ENCODE measurements at places on chromosomes 5 and 9.
A peak's percentile ranks its signal among the peaks of the same experiment; 100 is the strongest.

DNA sequence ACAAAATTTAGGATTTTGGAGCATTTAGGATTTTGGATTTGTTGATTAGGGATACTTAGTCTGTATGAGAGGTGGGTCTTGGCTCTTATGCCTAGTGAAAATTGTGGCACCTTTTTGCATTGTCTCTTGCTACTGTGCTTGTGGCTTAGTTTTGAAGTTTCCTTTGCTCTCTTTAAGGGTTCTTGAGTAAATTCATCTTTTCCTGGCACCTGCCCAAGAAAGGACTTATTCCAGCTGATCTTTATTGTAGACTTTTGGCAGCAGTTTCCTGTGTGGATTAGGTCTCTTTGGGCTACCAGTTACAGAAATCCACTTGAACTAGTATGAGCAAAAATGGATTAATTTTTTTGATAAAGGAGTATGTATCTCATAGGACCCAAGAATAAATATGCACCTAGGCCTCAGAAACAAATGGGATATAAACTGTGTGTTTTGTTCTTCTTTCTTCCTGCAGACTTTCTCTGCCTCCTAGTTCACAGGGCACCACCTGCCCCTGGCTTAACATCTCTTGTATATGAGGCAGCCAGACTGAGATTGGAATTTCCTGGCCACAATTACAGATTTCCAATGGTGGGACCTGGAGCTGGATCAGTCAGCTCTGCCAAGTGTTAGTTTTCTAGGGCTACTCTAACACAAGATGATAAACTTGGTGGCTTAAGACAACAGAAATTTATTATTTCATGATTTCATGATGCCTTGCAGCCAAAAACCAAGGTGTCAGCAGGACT is 44.6 kb downstream of the FOCAD start:
- DNase-seq = no peak

- DNase-seq = no peak
Measured at GRCh38 chr9:83444110-83444509, 94.1 kb downstream of the FRMD3 start.

GRCh38 chr5:139407517-139407916 is 3.6 kb upstream of the SPATA24 start:
- DNase-seq = no peak

DNA sequence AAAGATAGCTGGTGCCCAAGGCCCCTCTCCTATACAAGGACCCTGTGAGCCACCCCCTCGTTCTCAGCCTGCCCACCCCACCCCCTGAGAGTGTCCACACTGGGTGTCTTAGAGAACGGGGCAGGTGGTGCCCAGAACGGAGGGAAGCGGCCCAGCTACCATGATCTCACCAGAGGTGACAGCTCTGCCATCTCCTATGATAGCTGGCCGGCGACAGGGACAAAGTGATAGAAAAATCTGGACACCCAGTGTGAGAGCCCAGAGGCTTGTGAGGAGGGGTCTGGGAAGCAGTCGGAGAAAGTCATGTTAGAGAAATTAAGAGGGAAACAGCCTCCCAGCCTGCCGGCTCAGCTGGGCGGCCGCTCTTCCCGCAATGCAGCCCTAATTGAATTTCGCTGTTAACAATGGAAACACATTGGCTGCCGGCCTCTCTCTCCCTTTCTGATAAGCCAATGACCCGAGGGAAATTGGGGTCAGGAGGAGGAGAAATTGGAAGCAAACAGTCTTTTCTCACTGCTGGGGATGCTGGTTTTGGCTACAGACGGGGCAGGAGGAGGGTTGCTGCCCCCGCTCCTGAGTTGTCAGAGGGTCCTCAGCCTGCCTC is 32.3 kb downstream of the HK3 start:
- DNase-seq = no peak

- DNase-seq = no peak
Measured at GRCh38 chr5:80935811-80936385, 24.3 kb upstream of the RASGRF2 start.

DNA sequence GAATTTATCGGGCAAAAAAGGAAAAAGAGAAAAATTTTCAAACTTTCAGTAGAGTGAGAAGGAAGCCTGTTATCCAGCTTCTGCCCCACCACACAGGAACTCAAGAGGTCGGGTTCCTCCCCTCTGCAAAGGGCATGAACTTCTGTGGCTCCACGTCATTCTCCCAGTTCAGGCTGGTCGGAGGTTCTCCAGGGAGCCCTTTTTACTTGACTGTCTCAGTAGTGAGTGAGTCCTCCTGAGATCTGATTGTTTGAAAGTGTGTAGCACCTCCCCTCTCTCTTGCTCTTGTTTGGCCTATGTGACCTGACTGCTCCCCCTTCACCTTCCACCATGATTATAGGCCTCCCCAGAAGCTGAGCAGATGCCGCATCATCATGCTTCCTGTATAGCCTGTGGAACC is 9.7 kb downstream of the SPINK1 start:
- no peak for DNase-seq

- DNase-seq = no peak
Measured at GRCh38 chr9:3662671-3663070, 136.9 kb upstream of the RFX3 start.

- no peak for DNase-seq
Measured at GRCh38 chr9:4849369-4849768, 56.6 kb downstream of the RCL1 start.

GRCh38 chr9:27726244-27727081 is 153.2 kb upstream of the C9orf72 start:
- peak; percentile 8 for DNase-seq

DNA sequence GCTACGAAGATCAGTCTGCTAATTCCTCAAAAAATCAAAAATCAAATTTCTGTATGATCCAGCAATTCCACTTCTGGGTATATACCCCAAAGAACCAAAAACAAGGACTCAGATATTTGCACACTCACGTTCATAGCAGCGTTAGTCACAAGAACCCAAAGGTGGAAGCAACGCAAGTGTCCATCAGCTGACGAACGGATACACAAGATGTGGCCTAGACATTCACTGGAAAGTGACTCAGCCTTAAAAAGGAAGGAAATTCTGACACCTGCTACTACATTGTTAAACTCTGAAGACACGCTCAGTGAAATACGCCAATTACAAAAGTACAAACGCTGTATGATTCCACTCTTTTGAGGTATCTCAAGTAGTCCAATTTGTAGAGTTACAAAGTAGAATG is 93.3 kb downstream of the OTULIN start:
- no peak for DNase-seq

DNA sequence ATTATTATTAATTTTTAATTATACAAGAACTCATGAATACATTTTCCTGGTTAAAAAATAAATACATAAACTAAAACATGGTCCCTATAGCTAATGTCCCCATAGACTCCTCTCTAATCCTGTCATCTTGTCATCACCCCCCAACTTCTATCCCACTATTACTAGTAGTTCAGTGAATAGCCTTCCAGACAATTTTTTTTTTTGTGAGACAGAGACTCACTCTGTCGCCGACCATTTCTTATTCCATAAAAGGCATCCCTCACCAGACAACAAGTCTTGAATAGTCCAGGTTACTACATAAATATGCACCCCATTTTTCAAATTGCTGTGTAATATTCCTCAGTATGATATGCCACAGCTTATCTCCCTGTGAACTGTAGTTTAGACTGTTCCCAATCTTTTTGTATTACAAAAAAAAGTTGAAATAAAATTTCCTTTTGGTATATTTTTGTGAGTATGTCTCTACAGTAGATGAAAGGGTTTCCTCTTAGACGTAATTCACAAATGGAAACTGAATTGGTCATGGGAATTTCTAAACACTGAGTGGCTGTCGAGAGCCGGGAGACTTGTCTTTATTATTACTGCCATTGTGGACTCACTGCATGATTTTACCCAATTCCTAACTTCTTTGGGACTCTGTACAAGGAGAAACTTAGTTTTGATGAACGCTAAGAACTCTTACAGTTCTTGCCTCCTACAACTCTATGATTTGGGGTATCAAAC is 6.4 kb upstream of the ABLIM3 start:
- no peak for DNase-seq

GRCh38 chr9:95297316-95297715 is 20.2 kb downstream of the FANCC start:
- no peak for DNase-seq

DNA sequence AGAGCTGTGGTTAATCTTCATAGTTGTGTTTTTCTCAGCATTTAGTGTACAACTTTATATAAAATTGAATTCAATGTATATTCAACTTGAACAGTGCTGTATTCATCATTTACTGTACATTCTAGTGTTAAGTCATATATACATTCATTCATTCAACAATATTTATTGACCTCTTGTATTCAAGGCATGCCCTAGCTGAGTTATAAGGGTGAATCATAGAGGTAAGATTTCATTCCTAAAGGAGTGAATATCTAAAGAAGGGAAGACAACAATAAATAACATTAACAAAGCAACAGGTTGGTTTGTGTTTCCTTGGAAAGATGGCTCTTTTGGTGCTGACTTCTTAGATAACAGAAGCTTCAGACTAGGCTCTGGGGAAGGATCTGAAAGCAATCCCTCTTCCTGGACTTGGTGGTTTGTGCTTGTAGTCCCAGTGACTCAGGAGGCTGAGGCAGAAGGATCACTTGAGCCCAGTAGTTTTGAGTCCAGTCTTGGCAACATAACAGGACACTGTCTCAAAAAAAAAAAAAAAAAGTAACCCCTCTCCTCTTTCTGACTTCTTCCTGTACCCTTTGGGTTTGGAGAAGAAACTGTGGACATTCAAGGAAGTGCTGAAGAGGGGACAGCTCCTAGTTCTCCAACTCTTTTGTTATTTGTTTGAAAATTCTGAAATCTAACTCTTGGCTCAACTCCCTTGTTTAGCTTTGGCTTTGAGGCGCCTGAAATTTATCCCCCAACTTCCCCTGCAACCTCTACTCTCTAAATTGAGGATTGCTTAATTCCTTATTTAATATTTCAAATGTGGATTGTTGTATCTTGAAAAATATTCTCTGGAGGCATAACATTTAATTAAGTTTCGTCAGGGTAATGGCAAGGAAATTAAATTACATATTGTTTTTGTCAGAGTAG is 80.2 kb downstream of the OSTF1 start:
- DNase-seq = no peak

GRCh38 chr5:1917830-1918487 is 35.2 kb upstream of the IRX4 start:
- no peak for DNase-seq

DNA sequence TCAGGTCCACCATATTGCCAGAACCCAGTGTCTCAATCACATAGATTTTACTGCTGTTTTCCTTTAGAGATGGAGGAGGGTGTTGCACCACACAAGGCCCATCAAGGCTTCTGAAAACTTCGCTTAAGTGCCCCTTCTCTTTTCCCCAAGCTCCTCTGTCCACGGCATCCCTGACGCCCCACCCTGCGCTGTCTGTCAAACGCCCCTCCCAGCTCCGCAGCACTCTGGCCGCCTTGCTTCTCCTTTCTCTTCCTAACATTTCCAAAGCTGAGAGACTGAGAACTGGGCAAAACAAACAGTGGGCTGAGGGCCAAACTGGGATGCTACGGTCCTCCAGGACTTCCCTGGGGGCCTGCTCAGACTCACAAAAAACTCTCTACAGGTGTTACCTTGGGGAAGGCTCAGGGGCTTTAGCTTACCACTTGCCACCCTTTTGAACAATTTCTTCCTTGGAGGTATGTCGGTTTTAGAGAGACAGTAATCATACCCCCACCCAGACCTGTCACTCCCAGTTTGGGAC is 28.3 kb upstream of the ERGIC1 start:
- no peak for DNase-seq

DNA sequence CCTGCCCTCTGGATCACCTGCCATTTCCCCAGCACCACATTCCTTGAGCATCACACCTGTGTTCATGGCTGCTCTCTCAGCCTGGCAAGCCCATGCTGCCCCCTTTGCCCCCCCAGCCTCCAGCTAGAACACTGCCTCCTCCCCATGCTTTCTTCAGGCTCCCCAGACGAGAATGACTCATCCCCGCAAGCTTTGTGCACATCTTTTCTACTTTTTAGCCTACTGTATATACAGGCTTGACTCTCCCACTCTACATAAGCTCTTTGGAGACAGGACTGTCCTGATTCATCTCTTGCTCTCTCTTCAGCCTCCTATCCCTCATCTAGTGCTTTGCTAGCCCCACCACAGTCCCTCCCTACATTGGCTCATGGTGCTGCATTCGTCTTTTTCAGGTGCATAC is 19.9 kb upstream of the GLIPR2 start:
- no peak for DNase-seq

- no peak for DNase-seq
Measured at GRCh38 chr5:74094096-74094781, 468.2 kb downstream of the ARHGEF28 start.

DNA sequence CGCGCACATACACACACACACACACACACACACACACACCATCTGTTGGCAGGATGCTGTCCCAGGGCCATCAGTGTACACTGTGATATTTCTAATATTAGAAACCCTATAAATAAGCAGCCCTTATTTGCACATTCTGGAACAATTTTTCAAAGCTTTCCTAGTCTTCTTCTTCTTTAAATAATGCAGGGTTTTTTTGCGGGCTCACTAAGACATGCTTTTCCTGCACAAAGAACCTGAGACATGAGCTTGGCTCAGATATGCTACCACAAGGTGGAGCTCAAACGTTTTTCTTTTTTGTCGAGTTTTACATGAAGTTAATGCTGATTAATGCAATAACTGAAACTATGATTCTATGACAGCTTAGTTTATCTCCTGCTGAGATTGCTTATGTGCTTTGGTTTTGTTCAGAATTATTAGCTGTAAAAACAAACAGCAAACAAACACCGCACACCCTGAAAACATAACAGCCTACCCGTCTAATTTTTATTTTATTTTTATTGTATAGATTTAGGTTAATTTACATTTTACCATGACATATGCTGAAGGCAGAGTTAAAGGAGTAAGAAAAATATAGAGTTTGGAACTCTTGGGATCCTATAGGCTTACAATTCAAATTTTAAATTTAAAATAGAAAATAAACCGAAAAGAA is 95.8 kb downstream of the ALDH1A1 start:
- DNase-seq = no peak

DNA sequence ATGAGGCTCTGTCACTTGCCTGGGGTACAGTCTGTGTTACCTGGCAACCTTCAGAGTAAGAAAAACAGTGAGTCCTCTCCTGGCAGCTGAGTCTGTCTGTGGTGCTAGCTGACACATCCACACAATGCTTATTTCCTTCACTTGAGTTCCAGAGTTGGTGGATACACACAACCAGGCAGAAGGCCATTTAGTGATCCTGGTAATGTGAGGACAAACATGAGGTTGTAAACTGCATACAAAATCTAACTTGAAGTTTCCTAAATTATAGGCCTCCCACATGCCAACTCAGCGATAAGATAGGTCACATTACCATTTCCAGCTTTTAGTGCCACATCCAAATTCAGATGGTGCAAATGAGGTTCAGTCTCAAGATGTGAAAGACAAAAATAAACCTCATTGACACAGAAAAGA is 125.5 kb downstream of the DCP2 start:
- no peak for DNase-seq

- DNase-seq = no peak
Measured at GRCh38 chr5:134458234-134459009, 46.7 kb upstream of the CDKN2AIPNL start.

GRCh38 chr9:133477992-133478850 is 678 bp downstream of the SLC2A6 start:
- no peak for DNase-seq

DNA sequence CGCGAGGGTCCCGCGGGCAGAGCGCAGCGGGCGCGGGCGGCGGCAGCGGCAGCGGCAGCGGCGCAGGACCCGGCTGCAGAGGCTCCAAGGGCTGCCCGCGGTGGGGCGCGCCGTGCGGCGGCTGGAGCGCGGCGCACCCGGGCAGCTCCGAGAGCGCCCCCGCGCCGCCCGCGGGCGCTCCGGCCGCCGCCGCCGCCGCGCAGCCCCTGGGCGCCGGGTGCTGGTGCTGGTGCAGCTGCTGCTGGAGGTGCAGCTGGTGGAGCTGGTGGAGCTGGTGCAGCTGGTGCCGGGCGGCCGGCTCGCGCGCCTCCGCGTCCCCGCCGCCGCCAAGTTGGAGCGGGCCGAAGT is 644 bp downstream of the IER5L start:
- DNase-seq = no peak
